ENCODE measurements at places on chromosomes 7 and 10.
A peak's percentile ranks its signal among the peaks of the same experiment; 100 is the strongest.

- no peak for DNase-seq
Observed at GRCh38 chr7:94656925-94657731, 1.2 kb upstream of the SGCE start.

DNA sequence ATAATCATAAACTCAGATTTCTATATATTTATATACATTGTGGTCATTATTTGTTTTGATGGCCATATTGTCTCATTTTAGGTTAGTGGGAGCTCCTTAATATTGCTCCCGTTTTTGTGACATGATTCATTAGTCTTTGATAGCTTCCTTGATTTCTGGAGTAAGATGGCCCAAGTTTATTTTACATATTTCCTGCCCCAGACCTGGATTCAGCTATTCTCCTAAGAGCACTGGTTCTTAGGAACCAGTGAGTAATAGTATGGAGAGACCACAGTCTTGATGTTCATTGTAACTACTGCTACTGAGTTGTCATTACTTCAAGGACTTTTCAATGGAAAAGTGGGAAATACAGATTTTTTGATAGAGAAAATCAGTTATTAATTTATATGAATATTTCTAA is 6.0 kb downstream of the TFPI2 start:
- DNase-seq = no peak

GRCh38 chr10:33666686-33667480 is 332.4 kb upstream of the NRP1 start:
- DNase-seq = no peak

- DNase-seq = no peak
Observed at GRCh38 chr10:271201-271600, 135.9 kb downstream of the ZMYND11 start.

- peak; percentile 72 for DNase-seq
Observed at GRCh38 chr10:86957471-86958115, at the start of gene MMRN2. TSS of gene MMRN2 (minus strand) at chr10:86957615. CDS start at chr10:86957541, 74 bp downstream.

GRCh38 chr10:132571650-132572544 is 34.3 kb downstream of the INPP5A start:
- no peak for DNase-seq

GRCh38 chr7:151679881-151680612 is 160.4 kb upstream of the RHEB start:
- DNase-seq = no peak

- DNase-seq = no peak
Observed at GRCh38 chr7:92150450-92151017, 16.3 kb upstream of the CYP51A1 start.

DNA sequence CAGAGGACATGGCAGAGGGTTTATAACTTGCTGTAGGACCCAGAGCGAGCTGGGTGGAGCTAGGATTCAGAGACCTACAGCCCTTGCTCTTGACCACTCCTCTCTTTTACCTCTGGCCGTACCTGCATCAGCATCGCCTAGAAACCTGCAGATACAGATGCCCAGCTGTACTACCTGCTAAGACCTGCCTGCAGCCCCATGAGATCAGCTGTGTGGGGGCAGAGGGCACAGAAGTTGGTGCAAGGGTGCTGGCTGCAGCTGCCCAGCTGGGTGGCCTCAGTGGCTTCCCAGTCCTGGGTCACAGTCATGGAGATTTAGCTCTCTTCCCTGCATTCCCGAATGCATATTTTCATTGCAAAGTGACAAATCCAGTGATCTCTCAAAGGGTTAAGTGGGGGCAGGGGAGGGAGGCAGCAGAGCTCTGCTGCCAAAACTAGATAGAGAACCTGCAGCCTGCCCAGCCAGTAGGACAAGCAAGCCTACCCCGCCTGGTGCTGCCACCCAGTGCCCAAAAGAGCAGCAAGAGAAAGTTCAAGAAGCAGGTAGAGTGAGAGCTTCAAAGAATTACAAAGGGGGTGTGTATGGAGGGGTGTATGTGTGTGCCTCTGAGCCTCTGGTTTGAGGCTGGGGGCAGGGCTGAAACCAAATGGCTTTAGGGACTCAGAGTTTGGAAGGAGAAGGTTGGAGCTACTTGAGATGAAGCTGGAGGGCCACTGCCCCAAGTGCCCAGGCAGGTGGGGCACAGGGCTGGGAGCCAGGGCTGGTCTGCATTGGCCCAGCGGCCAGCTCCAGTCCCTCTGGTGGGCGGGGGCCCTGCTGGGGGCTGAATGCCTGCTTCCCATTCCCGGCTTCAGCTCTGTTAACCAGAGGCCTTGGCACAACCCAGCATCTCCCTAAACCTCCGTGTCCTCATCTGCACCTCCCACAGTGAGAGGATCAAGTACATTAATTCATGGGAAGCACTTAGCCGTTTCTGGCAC is 6.9 kb downstream of the FAM241B start:
- DNase-seq = peak; percentile 64

- DNase-seq = no peak
Observed at GRCh38 chr7:91789086-91789485, 91.4 kb downstream of the MTERF1 start.

DNA sequence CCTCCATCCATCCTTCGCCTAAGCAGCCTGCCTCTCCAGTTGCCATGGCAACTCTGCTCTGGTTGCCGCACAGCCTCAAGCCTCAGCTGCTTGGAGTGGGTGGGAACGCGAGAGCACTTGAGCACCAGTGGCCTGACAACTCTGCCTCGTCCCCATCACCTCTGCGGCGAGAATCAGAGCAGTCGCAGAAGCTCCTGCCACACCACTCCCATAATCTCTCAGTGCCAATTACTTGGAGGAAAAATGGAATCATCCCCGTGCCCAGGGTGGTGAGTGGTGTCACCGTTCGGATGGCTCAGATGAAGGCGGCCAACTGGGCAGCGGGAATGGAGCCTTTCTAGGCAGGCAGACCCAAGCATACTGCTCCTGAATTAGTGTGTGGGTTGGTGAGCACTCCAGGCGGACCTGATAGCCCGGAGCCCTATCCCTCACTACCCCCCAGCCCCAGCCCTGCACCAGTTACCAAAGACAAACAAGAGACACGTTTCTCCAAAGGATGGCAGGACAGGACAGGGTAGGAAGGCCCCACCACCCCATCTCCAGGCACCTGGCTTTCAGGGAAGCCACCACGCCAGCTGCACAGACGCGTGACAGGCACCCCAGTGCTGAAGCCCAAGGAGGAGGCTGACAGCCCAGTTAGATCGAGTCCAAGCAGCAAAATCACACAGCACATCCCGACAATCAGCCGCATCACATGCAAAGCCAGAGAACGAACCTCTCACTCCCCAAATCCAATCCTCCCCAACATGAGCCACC is 335.4 kb downstream of the PTPRN2 start:
- DNase-seq = peak; percentile 40

DNA sequence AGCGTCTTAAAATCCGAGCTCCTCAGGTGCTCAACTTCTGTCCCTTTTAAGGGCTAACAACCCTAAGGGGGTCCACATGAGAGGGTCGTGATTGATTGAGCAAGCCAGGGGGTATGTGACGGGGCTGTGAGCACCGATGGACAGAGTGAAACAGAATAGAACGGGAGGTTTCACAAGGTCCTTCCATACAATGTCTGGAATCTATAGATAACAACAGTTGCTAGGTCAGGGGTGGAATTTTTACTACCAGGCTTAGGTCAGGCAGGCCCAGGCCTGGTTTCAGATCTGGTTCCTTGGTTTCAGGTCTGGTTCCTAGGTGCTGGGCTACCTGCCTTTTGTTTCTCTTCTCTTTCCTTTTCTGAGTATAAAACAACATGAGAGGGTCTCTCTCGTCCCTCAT is 80.9 kb downstream of the PTN start:
- no peak for DNase-seq
